Cerebellar nuclear complex (tissue), 1 donor: ENCODE measurements at places on chromosomes 12 and 14.

DNA sequence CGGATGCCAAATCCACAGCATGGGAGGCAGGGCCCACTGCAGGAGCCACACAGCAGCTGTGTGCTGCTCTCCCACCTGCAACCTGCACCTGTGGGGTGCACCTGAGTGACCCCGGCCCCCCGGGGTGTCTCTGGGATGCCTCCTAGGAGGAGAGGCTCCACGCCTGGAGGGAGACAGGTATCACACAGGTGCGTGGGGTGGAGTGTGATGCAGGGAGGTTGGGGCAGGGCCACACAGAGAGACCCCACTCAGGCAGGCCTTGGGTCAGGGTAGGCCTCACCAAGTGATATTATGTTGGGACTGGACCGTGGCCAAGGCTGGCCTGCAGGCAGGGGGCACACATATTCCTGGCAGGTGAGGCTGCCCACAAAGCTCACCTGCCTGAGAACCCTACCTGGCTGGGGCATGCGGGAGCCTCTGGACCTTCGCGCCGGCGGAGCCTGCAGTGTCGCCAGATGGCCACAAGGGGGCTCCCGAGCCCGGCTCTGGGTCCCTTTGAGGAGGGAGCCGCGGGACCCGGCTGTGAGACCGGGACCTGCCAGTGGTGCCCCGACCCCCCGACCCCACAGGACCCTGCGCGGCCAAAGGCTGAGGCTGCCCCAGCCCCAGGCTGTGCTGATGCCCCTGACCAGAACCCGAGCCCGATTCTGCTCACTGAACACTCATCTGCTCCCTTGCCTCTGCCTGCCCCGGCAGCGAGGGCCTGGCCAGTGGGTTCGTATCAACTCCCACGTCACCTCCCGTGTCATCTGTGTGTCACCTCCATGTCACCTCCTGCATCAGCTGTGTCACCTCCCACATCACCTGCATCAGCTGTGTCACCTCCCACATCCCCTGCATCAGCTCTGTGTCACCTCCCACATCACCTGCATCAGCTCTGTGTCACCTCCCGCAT, 11.4 kb downstream of the TMEM121 start:
- DNase-seq, result no peak

DNA sequence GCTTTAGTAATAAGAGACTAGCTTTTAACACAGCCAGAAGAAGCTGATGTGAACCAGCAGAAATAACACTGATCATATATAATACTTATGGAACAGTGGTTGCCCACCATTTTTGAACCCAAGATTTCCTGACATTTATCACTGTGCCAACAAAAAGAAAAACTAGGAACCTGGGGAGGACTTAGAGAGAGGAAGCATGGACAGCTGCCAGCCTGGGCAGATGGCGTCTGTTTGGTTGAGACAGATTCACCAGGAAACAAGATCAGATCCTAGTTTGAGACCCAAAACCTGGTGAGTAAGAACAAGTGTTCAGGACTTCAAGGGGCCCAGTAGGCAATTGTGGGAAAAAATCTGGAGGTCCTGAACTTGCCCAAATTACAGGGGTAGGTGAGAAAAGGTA, 95.3 kb downstream of the BICD1 start:
- DNase-seq, result peak; percentile 74

DNA sequence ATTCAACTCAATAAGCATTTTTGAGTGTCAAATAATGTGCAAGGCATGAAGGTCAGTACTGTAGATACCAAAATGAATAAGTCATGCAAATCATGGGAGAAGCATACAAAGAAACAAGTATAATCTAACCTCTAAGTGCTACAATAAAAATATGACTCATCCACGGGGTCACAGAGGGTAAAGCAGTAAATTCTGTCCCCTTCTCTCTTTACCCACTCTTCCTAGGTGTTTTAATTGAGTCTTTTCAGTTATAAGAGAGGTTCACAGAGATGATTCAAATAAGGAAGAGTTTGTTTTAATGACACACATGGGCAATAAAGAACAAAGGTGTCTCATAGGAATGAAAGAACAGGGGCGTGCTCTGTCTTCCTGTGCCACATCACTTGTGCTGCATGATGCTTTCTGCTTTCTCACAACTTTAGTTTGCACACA, 71.5 kb upstream of the DAAM1 start:
- DNase-seq, result no peak

DNA sequence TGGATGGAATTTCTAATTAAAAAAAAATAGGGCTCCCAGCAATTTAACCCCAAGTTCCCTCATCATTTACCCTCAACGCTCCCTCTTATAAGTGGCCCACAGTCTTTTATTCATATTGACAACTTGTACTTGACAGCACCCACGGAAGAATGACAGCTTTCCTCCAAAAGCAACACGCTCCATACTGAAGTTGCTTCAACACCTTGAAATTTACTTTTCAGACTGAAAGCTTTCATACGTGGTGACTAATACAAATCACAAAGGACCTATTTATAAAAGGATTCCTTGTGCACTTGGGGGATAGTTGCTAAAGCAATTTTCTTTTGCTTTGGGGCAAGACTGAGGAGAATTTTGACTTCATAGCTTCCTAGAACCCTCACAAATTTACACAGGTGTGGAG, 1629.4 kb upstream of the SEL1L start:
- no peak for DNase-seq

DNA sequence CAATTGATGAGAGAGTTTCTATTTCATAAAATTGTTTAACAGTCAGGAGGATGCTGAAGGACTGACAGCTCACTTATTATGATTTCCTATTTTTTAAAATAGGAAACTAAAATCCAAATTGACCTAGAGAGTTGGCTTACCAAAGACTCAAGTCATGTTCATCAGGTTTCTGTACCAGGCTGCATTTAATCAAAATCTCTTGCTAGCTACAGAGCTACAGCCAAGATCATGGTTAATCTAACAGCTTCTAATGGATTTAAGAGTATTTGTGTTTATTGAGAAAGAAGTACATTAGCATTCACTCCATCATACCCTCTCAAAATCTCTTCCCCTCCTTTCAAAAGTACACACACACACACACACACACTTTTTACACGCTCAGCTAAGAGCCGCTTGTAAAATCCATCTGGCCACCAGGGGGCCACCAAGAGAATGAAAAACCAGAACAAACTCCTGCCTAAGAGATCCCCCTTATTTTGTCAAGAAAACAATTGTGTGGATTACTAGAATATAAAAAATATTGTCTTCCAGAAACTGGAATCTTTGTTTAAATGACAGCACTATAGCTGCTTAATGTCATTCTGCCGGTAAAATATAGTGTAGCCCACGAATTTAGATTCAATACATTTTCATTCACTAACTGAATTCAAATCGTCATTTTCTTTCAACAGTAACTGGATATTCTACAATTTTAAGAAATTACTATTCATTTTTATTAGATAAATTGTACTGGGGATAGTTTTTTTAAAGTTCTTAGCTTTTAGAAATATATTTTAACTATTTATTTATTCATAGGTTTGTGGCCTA, 334.0 kb downstream of the BTG1 start:
- no peak for DNase-seq

DNA sequence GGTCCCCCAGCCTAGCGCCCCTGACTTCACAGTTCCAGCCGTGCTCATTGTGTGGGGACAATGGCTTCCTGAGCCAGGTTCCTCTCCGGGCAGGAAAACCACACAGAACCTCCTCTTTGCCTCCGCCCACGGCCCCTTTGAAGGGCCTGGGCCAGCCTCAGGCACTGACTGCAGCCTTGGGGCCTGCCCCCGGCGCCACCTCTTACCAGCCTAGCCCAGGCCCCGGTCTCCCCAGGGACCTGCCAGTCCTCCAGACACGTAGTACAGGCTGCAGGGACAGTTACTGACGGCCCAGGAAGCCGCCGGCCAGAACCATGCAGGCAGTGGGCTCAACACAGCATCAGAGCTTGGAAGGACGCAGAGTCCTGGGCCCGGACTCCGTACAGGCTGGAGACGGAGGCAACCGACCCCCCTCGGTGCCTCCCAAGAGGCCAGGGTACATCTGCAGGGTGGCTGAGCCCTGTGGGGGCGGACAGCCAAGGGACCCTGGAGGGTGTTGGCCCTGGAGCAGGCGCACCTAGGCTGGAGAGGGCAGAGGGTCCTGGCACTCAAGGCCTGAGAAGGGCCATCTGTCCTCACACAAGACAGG, 20.9 kb upstream of the NUDT14 start:
- no peak for DNase-seq

DNA sequence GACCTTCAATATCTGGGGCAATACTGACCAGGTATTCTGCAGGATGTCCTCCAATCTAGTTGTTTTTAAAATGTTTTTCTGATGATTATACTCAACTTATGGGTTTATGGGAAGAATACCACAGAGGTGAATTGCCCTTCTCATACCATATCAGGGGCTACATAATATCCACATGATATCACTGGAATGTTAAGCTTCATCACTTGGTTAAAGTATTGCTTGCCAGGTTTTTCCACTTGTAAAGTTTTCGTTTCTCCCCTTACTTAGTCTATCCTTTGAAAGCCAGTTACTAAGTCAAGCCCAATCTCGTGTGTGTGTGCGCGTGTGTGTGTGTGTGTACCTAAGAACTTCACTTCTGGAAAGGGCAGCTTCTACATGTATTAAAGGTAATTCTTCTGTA, 980.9 kb upstream of the FBXO33 start:
- DNase-seq, result no peak

DNA sequence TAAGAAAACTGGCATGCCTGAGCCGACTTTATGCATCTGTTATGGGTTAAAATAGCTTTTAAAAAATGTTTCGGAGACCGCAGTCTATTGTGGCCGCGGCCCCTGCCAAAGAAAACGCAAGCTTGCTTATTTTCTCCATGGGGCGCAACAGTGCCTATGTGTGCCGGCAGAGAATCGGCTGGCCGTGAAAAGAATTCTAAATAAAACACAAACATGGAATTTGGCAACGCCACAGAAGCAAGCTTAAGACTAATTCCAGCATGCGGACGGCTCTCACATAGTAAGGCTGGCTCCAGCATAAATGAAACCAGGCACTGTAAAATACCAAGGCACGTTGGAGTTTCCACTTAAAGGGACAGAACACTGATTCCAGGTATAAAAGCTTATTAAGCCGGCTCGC, 56.7 kb downstream of the BCL11B start:
- peak; percentile 38 for DNase-seq

- DNase-seq, result no peak
These were observed 36.0 kb downstream of the CDK17 start for GRCh38 chr12:96364092-96364700.

DNA sequence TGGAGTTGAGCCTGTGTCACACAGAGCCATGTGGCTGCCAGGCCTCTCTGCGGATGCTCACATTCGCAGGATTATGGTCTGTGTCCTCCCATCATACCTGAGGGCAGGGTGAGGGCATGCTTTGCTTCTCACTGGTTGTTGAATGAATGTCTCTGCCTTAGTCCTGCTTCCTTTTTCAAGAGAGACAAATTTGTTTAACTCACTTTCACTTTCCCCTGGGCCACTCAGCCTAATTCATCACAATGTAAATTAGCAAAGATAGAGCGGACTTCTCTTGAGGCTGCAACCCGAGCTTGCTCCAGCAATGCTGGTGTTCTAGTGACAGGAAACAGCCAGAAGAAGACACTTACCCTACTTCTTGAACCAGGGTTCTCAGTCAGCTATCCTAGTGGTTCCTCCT, 35.5 kb upstream of the PAX9 start:
- no peak for DNase-seq

DNA sequence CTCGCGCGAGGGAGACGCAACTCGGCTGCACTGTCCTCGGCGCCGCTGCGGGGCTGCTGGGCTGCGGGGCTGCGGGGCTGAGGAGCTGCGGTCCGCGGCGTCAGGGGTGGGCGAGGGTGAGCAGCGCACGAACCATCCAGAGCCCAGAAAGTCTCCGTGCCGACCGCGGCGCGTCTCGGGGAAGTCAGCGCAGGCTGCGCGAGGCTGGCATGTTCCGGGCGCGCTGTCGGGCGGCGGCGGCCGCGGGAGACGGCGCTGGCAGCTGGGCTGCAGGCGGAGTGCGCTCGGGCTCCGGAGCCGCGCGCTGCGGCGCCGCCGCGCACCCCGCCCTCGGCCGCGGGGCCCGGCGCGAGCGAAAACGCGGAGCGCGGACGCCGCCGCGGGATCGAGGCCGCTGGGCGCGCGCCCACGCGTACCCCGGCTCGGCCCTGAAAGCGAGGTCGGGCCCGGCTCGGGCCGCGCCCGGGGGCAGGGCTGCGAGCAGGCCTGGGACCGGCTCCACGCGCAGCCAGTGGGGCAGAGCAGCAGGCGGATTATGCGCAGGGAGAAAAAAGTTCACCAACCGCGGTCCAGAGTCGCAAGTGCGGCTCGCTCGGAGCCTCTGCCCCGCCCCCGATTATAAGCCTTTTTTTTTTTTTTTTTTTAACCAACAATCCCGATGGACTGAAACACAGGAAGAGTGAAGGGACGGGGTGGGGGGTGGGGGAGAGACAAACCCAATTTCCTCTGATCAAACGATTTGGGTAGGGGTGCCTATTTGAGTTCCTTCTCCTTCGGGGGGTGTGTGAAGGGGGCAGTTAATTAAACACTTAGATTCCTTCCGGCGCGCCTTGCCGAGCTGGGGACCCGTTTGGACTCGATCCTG, at the start of gene PRICKLE1:
Gene PRICKLE1 (minus strand): TSS at position 282 of the 865 bp plus-strand sequence. CDS start 117,230 bp downstream, outside the sequence.
- no peak for DNase-seq

DNA sequence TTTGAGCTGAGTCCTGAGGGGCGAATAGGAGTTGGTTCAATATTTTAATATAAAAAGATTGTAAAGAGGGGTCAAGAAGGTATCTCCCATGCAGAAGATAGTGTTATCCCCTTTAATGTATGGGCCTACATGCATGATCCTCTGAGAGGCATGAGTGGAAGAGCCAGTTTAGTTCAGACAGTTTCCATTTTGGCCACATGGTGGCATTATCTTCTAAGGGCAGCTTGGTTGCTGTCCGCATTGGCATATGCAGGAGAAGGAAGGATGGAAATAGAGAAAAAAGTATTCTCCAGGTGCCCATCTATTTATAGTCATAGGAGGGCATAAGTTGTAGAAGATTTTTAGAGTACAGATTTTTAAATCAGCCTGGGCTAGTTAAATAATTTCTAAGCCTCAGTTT, 5.4 kb downstream of the SAMD4A start:
- no peak for DNase-seq

GRCh38 chr12:94100990-94101737, 47.2 kb upstream of the PLXNC1 start:
- DNase-seq, result no peak

GRCh38 chr12:64102339-64102738, 119.8 kb downstream of the KICS2 start:
- no peak for DNase-seq

GRCh38 chr14:71290301-71290700, 383.0 kb downstream of the PCNX1 start:
- no peak for DNase-seq

DNA sequence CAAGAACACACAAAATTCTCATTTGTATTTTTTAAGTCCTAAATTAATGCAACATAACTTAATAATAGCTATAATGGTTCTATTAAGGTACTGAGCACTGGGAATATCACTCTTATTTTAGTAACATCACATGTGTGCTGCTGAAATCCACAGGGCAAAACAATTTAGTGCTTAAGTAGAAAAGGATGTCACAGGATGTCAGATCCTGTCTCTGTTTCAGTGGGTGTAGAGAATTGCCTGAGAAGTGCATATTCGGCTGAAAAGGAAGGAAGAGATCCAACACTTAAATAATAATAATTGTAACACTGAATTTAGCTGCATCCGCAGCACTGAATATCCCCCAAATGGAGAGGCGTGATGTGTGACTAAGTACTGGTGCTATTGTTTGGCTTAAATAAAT, 8.6 kb downstream of the LDHB start:
- no peak for DNase-seq
